ENCODE measurements at places on chromosomes 3 and 15. TPM values are rescaled to one million over a fixed set of nuclear protein-coding genes. Genes with fewer than 3 reads are reported as not detected.

- DNase-seq: no peak
Measured at GRCh38 chr15:40855706-40856234, 11.9 kb downstream of the SPINT1 start.

GRCh38 chr15:65194826-65195547 lies 9.8 kb upstream of the CLPX start:
- no peak for DNase-seq

GRCh38 chr3:23094890-23095462 lies 108.2 kb upstream of the UBE2E2 start:
- no peak for DNase-seq

DNA sequence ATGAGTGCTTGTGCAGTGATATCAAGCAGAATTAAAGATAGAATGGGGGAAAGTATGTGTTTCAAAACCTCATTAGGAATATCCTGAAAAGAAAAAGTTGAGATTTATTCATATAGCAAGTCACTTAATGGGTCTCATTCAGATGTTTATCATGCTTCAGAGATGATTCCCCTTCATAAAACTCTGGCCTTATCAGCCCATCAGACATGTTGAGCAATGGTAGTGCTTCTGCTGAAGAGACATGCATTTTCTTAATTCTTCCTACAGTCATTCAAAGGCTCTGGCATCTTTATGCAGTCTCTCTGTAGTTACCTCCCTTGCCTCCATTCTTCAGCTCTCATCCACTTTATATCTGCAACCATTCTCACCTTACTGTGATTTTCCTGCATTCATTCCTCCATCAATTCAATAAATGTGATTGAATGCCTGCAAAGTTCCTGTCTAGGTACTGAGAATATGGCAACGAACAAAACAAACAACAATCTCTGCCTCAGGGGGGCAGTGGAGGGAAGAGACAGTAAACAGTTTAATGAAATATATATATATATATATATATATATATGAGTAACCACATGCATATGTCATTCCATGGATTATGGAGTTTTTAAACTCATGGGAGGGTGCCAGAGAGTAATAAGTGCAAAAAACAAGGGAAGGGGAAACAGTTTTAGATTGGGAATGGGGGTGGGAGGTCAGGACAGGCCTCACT lies 138.5 kb downstream of the NECTIN3 start:
- DNase-seq: no peak

DNA sequence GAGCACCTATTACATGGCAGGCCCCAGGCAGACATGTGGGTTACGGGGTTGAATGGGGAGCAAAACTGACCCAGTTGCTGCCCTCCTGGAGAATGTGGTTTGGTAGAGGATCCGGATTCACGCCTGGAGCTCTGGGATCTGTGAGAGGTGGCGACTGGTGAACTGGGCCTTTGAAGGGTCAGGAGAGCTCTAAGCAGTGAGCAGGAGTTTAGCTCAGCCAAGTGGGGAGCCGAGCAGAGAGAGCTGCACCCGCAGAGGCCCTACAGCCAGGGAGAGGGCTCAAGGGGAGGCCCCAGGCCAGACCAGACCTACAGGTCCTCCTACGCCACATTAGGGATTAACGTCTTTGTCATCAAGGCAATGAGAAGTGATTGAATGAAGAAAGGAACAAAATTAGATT lies 179.8 kb upstream of the TLE3 start:
- no peak for DNase-seq

Gene TNNC1
- total RNA-seq: 2.5 TPM

Gene GHSR
- not detected for total RNA-seq
